ENCODE measurements at places on chromosomes 3 and 15. TPM values are rescaled to one million over a fixed set of nuclear protein-coding genes. Genes with fewer than 3 reads are reported as not detected.

Gene LCTL
- total RNA-seq, result not detected

Gene ACOX2
- 19.2 TPM for total RNA-seq

Gene SLC28A1
- not detected for total RNA-seq

Gene DNAH12
- 0.09 TPM for total RNA-seq

Gene SLC22A13
- total RNA-seq, result 0.45 TPM

Gene CLDN16
- total RNA-seq, result 0.09 TPM

Gene MYZAP
- total RNA-seq, result not detected

Gene IREB2
- total RNA-seq, result 25.1 TPM

Gene GOLGA8N
- total RNA-seq, result 5.7 TPM

Gene ANKRD34C
- not detected for total RNA-seq

Gene TIMP4
- total RNA-seq, result 12.3 TPM

Gene DUOXA2
- not detected for total RNA-seq

Gene MEX3B
- total RNA-seq, result 3.5 TPM

Gene FGF7
- 97.7 TPM for total RNA-seq

Gene PLCH1
- 0.09 TPM for total RNA-seq

Gene WDR93
- 0.49 TPM for total RNA-seq

Gene SLC6A11
- not detected for total RNA-seq

Gene LSMEM2
- total RNA-seq, result not detected

Gene SLC15A2
- total RNA-seq, result 0.18 TPM

Gene PXYLP1
- total RNA-seq, result 9.1 TPM

Gene RABL3
- total RNA-seq, result 10.0 TPM

Gene ABHD10
- total RNA-seq, result 12.2 TPM

Gene IL12A
- 1.2 TPM for total RNA-seq

Gene CPA3
- 0.18 TPM for total RNA-seq

Gene ANKRD63
- not detected for total RNA-seq

Gene GABRA5
- total RNA-seq, result not detected

Gene TRPM1
- not detected for total RNA-seq

Gene CFAP100
- not detected for total RNA-seq

Gene CMTM8
- 1.1 TPM for total RNA-seq

Gene AMIGO3
- 0.27 TPM for total RNA-seq

Gene SLCO3A1
- 11.1 TPM for total RNA-seq

Gene RYR3
- under 0.01 TPM for total RNA-seq

Gene AADAC
- 138 TPM for total RNA-seq

Gene SYNPR
- total RNA-seq, result not detected

Gene CACNA1D
- total RNA-seq, result 1.9 TPM

Gene PAK6
- total RNA-seq, result not detected

Gene PP2D1
- not detected for total RNA-seq

Gene COL8A1
- 24.3 TPM for total RNA-seq

Gene ASB14
- total RNA-seq, result not detected

Gene PATL2
- 0.72 TPM for total RNA-seq

Gene RAB43
- 5.1 TPM for total RNA-seq

Gene DLL4
- 0.09 TPM for total RNA-seq

Gene RBP2
- total RNA-seq, result not detected

Gene SPSB4
- total RNA-seq, result not detected

Gene PFKFB4
- total RNA-seq, result 6.1 TPM

Gene ACP3
- total RNA-seq, result 0.63 TPM

Gene CCDC39
- 0.27 TPM for total RNA-seq

Gene THSD4
- total RNA-seq, result 50.9 TPM

Gene AADACL2
- not detected for total RNA-seq

Gene GPR87
- total RNA-seq, result 0.18 TPM

Data from fibroblast of the aortic adventitia (primary cell).